ENCODE measurements at places on chromosomes 5 and 9.

DNA sequence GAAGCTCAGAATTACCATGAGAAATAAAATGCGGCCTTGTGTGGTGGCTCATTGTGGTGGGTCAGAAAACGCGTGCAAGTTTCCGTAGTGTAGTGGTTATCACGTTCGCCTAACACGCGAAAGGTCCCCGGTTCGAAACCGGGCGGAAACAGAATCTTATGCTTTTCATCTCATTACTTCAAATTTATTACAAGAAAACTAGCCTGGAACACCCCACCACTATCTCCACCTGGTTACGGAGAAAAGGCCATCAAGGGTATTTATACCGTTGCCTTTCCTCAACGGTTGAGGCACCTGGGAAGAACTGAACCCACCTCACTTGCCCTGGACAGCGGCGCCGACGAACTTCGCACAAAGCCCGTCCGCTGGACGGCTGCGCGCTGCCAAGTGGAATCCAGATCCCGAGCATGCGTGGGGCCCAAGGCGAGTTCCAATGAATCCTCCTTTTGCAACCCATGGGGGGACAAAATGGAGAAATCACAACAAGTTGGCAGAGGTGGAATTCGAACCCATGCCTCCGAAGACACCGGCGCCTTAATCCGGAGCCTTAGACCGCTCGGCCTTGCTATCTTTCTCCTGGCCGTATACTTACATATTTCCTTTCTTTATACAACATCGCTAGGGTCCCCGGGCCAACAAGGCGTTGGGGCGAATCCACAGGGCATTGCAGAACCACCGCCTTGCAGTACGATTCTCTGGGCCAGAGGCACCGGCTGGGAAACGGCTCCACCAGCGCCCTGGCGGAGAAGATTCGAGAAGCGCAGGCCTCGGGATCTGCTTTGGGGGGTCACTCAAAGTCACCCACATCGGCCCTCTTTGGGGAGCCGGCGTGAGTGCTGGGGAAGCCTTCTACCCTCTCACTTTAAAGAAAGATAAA lies 16.9 kb downstream of the OR2V2 start:
- peaks cover 6% of the 10 kb centered on the region for H3K4me1 ChIP-seq
- no peak overlapping the region for H3K4me3 ChIP-seq
- H3K27ac ChIP-seq = no peak overlapping the region
- no peak for DNase-seq
- H3K36me3 ChIP-seq = no peaks in the 10 kb centered on the region

DNA sequence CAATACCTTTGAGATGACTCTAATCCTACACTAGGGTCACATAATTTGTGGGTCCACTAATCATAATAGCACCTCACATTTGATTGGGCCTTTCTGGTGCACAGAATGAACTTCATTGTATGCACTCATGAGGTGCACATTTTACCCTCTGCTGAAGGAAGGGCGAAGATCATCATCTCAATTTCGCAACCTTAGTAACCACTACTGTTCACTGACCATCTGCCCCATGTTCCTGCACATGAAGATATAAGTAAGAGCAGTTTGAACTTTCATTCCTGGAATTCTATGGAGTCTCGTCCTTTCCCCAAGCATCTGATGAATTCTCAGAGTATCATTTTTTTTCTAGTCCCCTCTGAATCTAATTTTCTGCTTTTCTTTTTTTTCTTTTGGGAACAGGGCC lies 21.2 kb downstream of the GAS1 start:
- no peaks in the 10 kb centered on the region for H3K4me1 ChIP-seq
- no peaks in the 10 kb centered on the region for H3K27me3 ChIP-seq
- H3K36me3 ChIP-seq = no peaks in the 10 kb centered on the region
- DNase-seq = no peak
- H3K4me3 ChIP-seq = no peak overlapping the region

DNA sequence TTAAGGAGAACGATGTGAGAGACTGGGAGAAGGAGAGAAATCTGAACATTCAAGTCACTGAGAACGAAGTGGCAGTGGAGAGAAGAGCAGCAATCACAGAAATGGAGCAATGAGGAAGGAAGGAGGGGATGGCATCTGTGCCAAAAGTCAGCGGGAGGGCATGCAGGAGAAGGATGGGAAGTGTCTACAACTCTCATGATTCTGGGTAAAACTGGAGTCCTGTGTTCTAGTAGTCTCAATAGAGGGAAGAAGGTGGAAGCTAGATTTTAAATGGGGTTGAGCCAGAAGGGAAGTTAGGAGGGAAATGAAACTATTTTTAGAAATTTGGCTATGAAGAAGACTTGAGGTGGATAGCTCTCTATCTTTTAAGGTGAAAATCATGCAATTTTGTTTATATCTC lies 39.1 kb upstream of the SPATA31C2 start:
- H3K4me3 ChIP-seq = no peak overlapping the region
- DNase-seq = no peak
- H3K27ac ChIP-seq = no peak overlapping the region
- H3K4me1 ChIP-seq = no peaks in the 10 kb centered on the region

DNA sequence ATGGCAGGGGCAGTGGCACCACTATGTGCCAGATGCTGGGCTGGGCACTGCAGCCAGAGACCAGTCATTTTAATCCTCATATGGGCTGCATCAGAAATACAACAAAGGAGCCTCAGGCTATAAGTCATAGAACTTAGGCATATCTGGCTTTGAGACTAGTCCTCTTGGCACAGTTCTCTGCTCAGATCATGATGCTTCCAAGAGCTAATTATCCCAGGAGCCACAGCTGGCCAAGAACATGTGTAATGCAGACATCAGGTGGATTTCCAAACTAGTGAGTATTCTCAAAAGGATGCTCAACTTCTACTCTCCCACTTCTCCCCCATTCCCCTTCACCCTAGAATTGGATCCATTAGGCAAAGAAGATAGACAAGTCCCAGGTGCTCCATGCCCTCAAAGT lies 562.2 kb upstream of the TRPC7 start:
- DNase-seq = no peak
- no peaks in the 10 kb centered on the region for H3K36me3 ChIP-seq
- no peak overlapping the region for H3K4me3 ChIP-seq
- no peaks in the 10 kb centered on the region for H3K4me1 ChIP-seq
- H3K27me3 ChIP-seq = no peaks in the 10 kb centered on the region
- H3K27ac ChIP-seq = no peak overlapping the region

DNA sequence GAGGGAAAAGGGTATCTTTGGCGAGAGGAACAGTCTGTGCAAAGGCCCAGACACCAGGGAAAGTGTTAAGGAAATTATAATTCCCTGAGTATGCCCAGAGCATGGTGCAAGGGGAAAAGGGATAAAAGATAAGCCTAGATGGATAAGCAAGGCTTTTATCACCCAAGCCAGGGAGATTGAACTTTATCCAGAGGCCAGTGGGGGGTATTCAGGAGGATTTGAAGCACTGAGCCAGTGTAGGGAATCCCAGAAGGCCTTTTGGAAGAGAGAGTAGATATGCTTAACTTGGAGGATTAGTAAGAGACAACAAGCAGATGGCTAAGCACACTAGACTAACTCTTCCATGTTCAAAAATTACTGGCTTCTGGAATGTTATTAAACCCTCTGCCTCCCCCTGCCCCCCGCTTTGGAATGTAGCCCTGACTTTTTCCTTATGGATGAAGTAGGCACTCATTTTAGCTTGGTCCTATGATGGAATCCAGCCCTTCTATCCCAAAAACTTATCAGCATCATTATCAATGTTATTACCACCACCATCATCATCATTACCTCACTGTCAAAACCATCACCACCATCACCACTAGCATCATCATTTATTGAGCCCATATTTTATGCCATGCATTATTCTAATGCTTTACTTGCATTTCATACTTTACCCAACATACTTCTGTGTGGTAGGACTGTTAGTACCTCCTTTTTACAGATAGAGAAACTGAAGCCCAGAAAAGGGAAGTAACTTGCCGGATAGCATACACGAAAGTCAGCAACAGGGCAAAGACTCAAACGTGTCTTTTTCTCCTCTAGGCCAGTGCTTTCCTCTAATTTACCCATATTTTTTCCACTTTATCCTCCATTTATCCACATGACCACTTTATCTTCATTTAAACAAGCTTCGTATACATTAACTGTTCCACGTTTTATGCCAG lies 237.0 kb downstream of the PAPPA start:
- H3K36me3 ChIP-seq = no peaks in the 10 kb centered on the region
- H3K4me3 ChIP-seq = no peak overlapping the region
- H3K27ac ChIP-seq = no peak overlapping the region
- no peak for DNase-seq
- H3K27me3 ChIP-seq = no peaks in the 10 kb centered on the region

DNA sequence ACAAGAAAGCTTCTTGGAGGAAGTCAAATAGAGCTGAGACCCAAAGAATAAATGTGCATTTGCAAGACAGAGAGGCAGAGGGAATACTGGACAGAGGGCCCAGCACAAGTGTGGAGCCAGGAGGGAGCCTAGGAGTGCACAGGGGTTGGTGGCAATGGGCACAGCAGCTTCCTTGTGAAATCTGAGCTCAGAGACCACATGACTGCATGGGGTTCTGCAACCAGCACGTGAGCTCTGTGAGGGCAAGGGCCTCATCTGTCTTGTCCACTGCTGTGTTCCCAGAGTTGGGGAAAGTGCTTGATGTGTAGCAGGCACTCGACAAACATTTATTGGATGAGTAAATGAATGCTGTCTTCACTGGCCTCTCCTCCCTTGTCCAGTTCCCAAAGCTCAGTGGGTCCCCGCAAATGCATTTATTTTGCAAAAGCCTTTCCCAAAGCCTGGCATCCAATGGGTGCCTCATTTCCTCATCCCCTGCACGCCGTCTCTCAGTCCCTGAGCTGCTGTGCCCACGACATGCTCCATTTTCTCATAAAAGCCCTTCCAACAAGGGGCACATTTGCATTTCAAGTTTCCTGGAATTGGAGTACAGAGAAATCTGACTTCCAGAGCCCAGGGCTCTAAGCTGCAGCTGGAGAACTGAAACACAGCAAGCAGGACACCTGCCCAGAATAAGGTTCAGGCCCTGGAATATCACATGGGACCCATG lies 58.5 kb downstream of the KCNIP1 start:
- no peaks in the 10 kb centered on the region for H3K27me3 ChIP-seq
- no peak overlapping the region for H3K4me3 ChIP-seq
- no peak overlapping the region for H3K27ac ChIP-seq
- H3K36me3 ChIP-seq = no peaks in the 10 kb centered on the region
- H3K4me1 ChIP-seq = no peaks in the 10 kb centered on the region

DNA sequence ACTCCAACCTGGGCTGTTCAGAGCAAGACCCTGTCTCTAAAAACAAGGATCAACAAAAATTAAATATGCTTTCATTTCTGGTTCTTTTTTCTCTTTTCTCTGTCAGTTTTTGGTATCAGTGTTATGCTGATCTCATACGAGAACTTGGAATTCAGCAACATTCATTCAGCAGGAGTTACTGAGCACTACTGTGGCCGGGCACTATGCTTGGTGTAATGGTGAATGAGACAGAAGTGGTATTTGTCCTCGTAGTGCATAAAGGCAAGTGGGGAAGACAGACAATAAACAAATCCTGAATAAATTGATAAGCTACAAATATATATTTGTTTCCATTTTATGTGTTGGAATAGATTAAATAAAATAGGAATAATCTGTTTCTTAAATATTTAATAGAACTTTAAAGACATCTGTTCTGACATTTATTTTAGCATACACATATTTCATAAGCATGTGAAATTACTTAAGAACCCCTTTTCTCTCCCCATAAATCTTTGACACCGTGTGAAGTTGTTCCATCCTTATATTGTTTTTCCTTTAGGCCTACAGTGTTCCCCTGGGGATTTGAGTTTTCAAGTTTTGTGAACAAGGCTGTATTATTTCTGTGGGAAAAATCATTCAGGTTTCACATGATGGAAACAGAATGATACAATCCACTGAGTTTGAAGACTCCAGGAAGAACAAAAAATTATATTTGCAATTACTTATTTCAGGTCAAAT lies 24.6 kb downstream of the UBAP1 start:
- no peaks in the 10 kb centered on the region for H3K27me3 ChIP-seq
- peaks cover 42% of the 10 kb centered on the region for H3K4me1 ChIP-seq
